ENCODE measurements at places on chromosomes 5 and 9. TPM values are rescaled to one million over a fixed set of nuclear protein-coding genes. Genes with fewer than 3 reads are reported as not detected.

Gene NOXA1
- total RNA-seq = 12.0 TPM

Gene HMMR
- total RNA-seq = 52.7 TPM

Gene PCDHAC1
- total RNA-seq = 3.7 TPM

Gene MCC
- total RNA-seq = 3.6 TPM

Gene KIF24
- 4.1 TPM for total RNA-seq

Gene IRX2
- not detected for total RNA-seq

Gene IFNE
- total RNA-seq = 8.3 TPM

- no peak for DNase-seq
These were observed 149.2 kb downstream of the PBX3 start for GRCh38 chr9:125896404-125896803.

DNA sequence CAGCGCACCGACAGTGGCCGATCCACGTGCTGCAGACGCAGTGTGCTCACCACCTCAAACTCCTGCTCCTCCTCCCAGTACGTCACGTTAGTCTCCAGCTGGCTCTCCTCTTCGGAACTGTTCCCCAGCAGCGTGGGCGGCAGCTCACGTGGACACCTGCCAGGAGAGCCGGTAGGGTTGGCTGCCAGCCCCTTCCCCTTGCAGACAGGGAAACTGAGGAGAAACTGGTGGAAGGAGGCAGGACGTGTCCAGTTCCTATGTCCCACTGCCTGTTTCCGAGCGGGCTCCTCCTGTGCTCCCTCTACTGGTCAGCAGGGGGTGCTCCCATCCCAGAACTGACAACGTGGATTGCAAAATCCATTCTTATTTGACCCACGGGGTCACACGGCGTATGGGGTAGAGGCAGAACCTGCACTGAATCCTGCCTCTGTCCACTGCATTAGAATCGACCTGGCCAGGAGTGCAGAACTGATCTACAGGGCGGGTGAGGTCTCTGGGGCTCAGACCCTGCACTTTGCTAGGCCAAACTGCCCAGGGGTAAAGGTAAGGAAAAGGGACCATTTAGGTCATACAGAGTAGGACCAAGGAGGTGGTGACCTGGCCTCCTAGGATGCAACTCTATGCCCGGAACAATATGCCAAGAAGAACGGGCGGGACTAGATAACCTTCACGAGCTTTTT lies 25.7 kb downstream of the PDGFRB start:
- DNase-seq = peak; percentile 84

GRCh38 chr9:22052376-22052945 lies 43.4 kb upstream of the CDKN2B start:
- DNase-seq = peak; percentile 53

GRCh38 chr5:145969714-145970092 lies 33.3 kb downstream of the SH3RF2 start:
- no peak for DNase-seq

DNA sequence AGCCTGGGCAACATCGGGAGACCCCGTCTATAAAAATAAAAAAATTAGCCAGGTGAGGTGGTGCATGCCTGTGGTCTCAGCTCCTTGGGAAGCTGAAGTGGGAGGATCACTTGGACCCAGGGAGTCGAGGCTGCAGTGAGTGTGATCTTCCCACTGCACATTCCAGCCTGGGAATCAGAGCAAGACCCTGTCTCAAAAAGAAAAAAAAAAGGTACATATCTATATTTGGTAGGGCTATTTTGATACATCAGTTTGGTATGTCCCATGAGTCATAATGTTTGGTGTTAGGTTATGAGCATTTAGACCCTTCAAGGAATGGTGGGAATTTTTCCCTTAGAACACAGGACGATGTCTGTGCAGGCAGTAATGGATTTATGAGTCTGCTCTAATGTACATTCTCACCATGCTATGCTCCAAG lies 55.3 kb upstream of the POU4F3 start:
- no peak for DNase-seq

GRCh38 chr5:126402621-126403555 lies 20.3 kb upstream of the GRAMD2B start:
- DNase-seq = no peak

- DNase-seq = no peak
These were observed 234.2 kb downstream of the TRIM36 start for GRCh38 chr5:114935490-114935889.

GRCh38 chr5:68027519-68027918 lies 188.0 kb upstream of the PIK3R1 start:
- no peak for DNase-seq

DNA sequence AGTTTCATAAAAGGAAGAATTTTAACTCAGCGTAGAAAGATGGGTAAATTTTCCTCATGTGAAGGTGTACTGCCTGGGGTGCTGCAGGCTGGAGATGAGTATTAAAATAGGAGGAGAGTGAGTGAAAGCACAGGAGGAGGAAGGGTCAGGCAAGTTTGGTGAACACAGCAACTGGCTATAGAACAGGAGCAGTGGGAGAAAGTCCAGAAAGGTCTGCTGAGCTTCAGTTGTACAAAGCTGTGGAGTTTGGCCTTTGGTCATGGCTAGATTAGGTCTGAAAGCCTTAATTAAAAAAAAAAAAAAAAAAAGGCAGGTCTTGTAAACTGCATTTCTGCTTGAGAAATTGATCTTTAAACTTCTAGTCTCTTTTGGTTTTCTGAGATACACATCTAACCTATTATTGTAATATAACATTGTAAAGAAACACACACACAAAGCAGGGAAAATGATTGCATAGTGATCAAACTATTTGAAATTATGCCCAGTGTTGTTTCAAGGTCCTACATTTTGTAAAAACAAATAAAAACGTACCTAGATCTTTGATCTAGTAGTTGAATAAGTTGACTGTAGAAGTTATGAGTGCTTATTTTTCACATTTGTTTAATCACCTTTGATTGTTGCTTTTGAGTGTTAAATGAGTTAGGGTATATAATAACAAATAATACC lies 43.6 kb downstream of the MAP3K1 start:
- DNase-seq = no peak
